Renal cortex interstitium (tissue), 15 donors: ENCODE measurements at places on chromosomes 1 and 21. TPM values are rescaled to one million over a fixed set of nuclear protein-coding genes. Genes with fewer than 3 reads are reported as not detected.

- no peak for DNase-seq
Measured at GRCh38 chr1:17755120-17755519, at the start of gene ACTL8. Gene ACTL8 (plus strand): TSS chr1:17755333. CDS start chr1:17823009, 67,676 bp downstream.

DNA sequence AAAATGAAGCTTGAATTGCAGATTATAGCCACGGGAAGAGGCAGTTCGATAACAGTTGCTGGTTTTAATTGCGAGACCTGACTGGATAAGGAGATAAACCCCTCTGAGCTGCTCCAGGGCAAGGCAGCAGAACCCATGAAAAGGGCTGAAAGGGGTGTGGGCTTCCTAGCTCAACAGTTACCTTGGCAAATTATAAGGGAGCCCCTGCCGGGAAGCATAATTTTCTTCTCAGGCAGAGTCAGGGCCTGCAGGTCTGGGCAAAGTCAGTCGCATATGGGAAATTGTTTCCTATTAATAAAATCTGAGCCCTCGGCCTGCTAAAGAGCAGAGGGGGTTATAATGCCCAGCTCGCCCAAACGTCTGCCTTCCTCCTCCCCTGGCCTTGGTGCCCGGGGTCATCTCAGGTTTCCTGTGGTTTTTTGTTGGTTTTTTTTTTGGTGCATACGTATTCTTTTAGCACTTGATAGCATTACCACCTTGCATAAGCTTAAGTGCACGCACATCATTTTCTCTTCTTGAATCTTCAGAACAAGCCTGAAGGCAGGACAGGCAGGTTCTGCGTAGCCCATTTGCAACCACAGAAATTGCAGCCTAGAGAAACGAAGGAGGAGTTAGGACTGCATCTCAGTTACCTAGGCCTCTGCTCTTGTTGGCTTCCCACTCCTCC is 33.9 kb upstream of the SELENON start:
- DNase-seq: no peak

- DNase-seq: no peak
Measured at GRCh38 chr1:8390707-8391106, 72.8 kb downstream of the SLC45A1 start.

GRCh38 chr21:42061195-42061985 is 9.7 kb upstream of the UMODL1 start:
- no peak for DNase-seq

DNA sequence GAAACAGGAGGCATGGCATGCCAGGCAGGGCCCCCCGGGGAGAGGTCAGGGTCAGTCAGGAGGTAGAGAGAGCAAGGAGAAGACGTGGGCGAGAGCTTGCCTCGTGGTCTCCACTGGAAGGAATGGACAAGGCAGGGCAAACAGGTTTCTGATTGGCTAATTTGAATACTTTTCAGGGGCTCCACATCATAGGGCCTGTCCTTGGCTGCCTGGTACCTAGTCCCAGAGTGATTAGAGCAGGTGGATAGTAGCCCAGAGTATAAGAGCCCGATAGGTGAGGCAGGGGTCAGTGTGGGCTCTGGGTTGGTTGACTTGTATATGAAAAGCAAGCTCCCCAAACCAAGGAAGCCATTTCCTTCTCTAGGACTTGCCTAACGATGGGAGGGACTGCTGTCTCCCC is 178.6 kb downstream of the ZP4 start:
- DNase-seq: no peak

GRCh38 chr1:198858033-198858432 is 219.2 kb downstream of the PTPRC start:
- DNase-seq: peak; percentile 13

DNA sequence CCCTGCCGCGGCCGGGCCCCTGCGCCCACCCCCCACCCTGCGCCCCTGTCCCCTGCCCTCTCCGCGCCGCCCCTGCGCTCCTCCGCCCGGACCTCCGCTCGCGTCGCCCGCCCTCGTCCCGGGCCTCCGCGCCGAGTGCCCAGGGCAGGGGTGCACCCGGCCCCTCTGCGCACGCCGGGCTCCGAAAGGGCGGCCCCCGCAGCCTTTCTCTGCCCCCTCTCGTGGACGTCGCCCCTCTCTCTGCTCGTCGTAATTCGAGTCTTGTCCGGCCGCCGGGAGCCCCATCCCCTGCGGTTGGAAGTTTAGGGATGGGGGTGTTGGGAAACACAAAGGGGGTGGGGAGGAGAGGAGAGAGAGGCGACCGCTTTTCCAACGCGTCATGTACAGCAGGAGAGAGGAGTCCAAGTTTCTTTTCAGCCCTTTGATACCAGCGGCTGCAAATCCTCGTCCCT is 407 bp downstream of the GALNT2 start:
- no peak for DNase-seq

DNA sequence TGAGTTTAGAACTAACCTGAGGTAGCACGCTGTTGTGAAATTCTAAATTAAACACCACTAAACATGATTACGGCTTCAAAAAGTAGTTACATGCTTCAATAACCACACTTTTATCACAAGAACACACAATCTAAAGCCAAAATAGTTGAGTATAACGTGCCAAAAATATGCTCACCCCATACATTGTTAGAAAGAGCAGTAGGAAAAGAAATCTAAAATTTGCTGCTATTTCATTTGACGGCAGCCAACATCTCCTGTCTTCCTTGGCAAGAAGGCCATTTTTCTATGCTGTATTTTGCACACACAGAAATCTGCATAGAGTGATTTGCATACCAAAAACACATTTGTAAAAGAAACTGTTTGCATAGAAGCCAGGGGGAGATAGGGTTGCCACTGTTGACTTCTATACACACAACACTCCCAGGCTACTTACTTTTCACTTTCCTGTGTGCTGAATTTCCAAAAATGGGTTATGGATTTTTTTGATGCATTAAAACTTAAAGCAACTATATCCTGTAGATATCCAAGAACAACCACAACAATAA is 42.9 kb upstream of the DMRTB1 start:
- DNase-seq: no peak

DNA sequence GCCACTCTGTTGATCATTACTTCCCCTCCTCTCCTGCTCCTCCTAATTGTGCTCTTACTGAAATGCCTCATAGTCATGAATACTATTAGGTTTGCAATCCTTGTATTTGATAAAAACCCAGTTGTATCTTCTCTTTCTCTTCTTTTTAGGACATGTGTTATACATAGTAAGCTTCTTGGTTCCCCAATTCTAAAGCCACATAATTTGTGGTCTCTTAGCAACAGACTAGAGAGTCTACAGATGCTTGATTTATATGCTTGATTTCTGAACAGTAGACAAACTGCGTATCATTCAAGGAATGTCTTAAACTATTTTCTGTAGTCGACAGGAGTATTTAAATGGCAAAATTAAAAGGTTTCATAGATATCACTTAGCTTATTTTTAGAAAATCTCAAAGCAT is 1598.9 kb downstream of the PLA2G4A start:
- no peak for DNase-seq

GRCh38 chr1:70537788-70538187 is 126.7 kb downstream of the CTH start:
- DNase-seq: no peak

DNA sequence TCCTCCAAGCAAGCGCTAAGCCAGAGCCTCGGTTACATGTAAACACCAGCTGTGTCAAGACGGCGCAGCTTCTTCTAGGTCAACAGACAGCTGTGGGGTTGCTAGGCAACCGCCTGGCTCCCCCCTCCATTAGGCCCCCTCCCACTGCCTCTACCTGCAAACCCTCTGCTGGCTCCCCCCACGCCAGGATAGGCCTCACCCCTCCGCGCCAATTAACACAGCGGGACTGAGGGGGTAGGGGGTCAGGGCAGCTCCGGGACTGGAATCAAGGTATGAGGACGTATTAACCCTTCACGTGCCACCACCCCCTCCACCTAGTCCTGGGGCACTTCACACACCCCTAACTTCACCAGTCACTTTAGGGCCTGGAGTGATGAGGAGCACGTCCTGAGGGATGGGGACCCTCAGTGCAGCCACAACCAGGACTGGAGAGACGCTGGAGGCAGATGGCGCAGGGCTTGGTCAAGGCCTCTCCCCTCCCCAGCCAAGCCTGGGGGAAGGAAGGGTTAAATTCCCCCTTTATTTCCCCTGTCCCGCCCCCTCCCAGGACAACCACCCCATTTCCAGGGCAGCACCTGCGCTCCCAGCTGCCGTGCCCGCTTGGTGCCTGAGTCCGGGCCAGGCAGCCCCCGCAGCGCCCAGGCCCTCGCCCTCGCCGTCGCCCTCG is 37.4 kb upstream of the WASF2 start:
- DNase-seq: peak; percentile 78

DNA sequence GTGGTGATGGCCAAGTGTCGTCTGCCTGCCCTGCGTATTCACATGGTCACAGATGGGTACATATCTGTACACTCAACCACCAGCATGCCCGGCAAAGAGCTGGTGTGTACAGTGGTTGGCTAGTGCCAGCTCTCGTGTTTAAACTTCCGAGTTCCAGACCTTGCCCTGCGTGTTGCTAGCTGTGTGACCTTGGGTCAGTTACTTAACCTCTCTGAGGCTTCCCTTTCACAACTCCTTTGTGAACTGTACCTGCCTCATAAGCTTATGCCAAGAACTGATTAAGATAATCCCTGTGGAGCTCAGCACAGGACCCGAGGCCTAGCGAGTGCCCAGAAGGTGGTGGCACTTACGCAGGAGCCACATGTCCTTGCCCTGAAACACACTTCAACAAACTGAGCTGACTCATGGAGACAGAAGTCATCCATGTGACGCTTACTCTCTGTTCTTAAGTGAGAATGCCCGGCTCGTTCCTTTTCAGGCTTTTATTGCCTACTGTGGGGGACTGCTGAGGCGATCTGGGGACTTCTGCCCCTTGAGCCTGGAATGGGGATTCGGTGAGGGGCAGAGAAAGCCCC is 55.4 kb downstream of the ALPL start:
- no peak for DNase-seq

DNA sequence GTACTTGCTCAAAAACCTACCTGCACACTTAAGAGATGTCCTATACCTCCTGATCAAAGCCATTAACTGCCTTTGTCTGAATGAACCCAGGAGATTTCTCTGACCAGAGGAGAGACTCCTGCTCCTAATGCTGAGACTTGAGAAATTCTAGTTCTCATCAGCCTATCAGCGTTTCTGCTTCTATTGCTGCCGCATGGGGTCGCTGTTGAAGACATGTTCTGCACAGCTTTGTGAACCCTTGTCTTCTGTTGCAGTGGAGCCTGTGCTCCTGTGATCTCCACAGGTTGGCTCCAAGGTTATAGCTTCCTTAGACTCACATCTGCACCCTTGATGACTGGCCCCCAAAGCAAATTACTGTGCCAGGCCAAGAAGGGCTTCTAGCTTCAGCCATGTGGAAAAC is 40.2 kb downstream of the EDN2 start:
- DNase-seq: no peak

GRCh38 chr21:39564200-39564599 is 48.5 kb upstream of the B3GALT5 start:
- no peak for DNase-seq

GRCh38 chr1:244705261-244706234 is 52.6 kb downstream of the DESI2 start:
- DNase-seq: no peak

GRCh38 chr1:182032251-182032650 is 29.3 kb downstream of the ZNF648 start:
- no peak for DNase-seq

GRCh38 chr21:45769896-45770295 is 126.4 kb downstream of the PCBP3 start:
- DNase-seq: no peak

GRCh38 chr1:206464456-206464964 is 5.8 kb upstream of the IKBKE start:
- no peak for DNase-seq

DNA sequence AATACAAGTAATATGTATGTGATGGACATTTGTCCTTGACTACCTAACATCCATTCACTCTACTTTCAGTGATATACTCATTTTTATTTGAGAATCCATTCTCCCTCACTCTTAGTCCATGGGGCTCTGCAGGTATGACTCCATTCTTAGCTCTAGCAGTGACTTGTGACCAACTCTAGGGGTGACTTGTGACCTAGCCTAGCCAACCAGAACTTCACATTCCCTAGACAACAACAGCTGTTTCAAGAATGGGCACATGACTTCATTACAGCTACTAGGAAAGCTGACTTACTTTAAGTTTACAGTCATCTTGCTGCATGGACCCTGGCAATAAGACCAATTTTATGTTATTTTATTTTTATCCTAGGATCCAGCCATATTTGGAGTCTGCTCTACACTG is 23.6 kb upstream of the DDX59 start:
- DNase-seq: no peak

- DNase-seq: no peak
Measured at GRCh38 chr1:205189131-205189530, 22.4 kb downstream of the DSTYK start.

GRCh38 chr1:75136921-75137641 is 2.9 kb downstream of the LHX8 start:
- DNase-seq: no peak

GRCh38 chr1:4269330-4269729 is 369.3 kb upstream of the C1orf174 start:
- no peak for DNase-seq

- DNase-seq: no peak
Measured at GRCh38 chr1:10267319-10267718, 56.9 kb downstream of the KIF1B start.

DNA sequence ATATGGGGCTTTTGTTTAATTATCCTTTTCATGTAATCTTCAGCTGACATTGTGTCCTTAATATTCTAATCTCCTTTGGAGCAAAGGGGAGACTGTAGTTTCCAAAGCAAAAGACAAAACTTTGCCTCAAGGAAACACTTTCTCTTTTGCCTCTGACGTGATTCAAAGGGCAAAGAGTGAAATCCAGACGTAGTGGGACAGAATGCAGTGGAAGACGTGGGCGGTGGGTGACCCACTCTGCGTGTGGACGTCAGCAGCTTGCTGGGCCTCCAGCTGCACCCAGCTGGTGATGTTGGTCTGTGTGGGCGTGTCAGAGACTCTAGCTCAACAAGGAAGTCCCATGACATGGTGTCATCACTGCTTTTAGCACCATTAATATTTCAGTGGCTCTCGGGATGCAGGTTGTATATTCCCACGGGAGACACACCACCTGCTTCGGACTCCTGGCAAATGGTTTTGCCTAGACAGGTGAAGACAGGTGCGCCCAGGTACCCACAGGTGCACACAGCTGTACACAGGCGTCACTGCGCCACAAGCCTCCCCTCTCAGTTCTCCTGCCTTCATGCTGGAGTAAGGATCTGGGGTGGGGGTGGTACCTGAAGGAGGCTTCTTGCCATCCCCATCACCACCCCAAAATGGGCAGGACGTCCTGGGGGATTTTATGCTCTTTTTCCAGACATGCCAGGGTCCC is 292.1 kb upstream of the VAMP3 start:
- DNase-seq: peak; percentile 74

Gene CBR3
- polyA plus RNA-seq: 1.2 TPM

Gene UBXN10
- 5.9 TPM for polyA plus RNA-seq

Gene NBPF10
- 4.0 TPM for polyA plus RNA-seq

Gene HORMAD1
- not detected for polyA plus RNA-seq

Gene OR6N2
- polyA plus RNA-seq: not detected

Gene TNFRSF8
- polyA plus RNA-seq: 0.32 TPM

Gene GPR37L1
- not detected for polyA plus RNA-seq

Gene PCBP3
- polyA plus RNA-seq: 1.7 TPM

Gene PDZK1
- 234 TPM for polyA plus RNA-seq

Gene GUCA2A
- not detected for polyA plus RNA-seq

Gene TMEM9
- 145 TPM for polyA plus RNA-seq

Gene CFAP45
- polyA plus RNA-seq: 3.1 TPM

Gene GJA8
- 0.57 TPM for polyA plus RNA-seq
